ENCODE measurements at places on chromosomes 5 and 9.

DNA sequence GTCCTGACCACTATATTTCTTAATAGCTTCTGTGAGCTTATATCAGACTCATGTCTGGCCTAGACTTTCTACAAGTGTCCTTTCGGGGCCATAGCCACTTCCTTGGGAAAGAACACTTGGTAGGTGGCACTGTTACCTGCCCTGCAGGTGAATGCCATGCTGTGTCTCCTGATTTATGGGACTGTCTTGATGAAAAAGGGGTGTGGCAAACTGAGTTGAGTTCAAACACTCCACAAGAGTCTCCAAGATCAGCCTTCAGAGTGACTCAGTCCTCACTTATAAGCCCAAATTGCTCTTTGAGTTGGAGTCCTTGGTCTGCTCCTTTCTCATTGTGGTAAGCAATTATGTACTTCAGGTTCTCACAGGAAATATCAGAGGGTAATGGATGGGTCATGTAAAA is 9.9 kb upstream of the ANKHD1 start:
- no peak for DNase-seq

- peak; percentile 72 for DNase-seq
Observed at GRCh38 chr5:53378590-53379247, 101.7 kb upstream of the FST start.

- no peak for DNase-seq
Observed at GRCh38 chr5:11355491-11355890, 548.8 kb downstream of the CTNND2 start.

- DNase-seq = peak; percentile 61
Observed at GRCh38 chr5:78648359-78649210, at the start of gene LHFPL2. LHFPL2 (minus strand) TSS chr5:78648772; CDS start chr5:78510213, 138,559 bp downstream.

DNA sequence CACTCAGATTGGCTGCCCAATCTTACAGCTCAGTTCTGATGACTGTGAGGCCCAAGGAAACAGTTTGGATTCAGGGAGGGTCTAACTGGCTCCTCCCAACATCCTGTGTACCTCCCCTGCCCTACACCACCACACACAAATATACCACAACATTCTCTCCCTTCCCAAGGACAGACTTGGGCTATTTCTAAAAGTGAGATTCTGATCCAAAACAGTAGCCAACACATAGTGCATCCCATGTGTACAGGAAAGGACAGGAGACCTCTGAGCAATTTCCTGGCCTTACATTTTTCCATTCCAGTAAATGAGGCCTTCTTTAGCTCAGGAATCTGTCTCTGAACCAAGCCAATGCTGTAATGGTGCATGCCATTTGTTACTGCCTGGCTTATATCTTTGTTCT is 20.8 kb downstream of the ZNF366 start:
- DNase-seq = peak; percentile 64
